ENCODE measurements at places on chromosomes 1 and 21.

DNA sequence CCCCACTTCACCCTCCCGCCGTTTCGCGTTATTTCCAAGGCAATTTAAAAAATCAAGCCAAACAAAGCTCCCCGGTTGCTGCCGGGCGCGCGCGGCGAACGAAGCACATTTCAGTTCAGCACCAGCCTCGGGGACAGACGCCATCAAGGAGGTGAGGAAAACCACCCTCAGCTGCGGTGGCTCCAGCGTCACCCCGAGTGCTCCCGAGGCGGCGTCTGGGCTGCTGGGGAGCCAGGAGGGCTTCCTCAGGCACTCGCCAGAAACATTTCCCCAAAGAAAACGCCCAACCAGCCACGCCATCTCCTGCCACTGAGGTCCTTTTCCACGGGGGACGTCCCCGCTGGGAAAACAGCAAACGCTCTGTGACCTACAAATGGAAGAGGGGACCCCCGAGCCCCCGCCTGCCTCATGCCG is 623 bp downstream of the GNG4 start:
- DNase-seq: no peak

GRCh38 chr1:177385760-177386698 is 215.3 kb downstream of the BRINP2 start:
- no peak for DNase-seq

GRCh38 chr1:42975561-42976225 is 17.0 kb upstream of the SLC2A1 start:
- DNase-seq: no peak

DNA sequence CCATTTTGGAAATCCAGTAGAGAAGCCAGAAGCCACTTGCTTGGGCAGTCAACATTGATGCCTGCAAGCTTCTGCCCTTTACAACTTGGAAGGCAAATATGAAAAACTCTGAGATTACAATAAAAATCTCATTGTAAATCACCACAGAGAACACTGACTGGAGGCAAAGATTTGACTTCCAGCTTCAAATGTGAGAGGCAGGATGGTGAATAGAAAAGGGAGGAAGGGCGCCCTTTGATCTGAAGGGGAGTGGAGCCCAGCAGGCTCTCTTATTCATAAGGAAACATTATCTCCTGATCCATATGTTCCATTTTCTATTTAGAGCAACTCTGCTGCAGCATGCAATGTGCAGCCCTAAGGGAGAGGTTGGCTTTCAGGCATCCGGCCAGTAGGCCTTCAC is 348.3 kb downstream of the AJAP1 start:
- DNase-seq: no peak

- no peak for DNase-seq
These were observed 4.7 kb upstream of the RSPH1 start for GRCh38 chr21:42500736-42501135.

DNA sequence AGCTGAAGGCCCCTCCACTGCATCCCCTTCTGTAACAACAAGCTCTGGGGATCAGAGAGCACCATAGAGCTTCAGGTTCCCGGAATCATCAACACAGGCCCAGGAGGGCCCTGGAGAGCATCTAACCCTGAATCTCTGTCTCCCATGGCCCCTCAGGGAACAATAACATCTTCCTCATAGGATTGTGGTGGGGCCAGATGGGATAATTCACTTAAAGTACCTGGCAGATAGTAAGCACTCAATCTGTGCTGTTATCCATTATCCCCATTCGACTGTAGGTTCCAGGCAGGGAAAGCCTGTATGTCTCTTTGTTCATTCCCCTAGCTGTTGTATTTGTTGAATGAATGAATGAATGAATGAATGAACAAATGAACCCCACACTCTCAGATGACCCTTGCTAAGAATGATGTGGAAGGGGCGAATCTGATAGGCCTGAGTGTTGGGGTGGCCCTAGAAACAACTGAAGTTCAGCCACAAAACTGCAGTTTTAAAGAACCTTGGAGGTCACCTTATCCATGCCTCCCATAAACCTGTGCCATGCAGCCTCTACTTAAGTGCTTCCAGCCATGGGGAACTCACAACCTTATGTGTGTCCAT is 14.5 kb downstream of the LAPTM5 start:
- no peak for DNase-seq

GRCh38 chr21:41770901-41771624 is 4.2 kb upstream of the RIPK4 start:
- DNase-seq: no peak

- no peak for DNase-seq
These were observed 7.9 kb downstream of the THBS3 start for GRCh38 chr1:155199792-155200191.

DNA sequence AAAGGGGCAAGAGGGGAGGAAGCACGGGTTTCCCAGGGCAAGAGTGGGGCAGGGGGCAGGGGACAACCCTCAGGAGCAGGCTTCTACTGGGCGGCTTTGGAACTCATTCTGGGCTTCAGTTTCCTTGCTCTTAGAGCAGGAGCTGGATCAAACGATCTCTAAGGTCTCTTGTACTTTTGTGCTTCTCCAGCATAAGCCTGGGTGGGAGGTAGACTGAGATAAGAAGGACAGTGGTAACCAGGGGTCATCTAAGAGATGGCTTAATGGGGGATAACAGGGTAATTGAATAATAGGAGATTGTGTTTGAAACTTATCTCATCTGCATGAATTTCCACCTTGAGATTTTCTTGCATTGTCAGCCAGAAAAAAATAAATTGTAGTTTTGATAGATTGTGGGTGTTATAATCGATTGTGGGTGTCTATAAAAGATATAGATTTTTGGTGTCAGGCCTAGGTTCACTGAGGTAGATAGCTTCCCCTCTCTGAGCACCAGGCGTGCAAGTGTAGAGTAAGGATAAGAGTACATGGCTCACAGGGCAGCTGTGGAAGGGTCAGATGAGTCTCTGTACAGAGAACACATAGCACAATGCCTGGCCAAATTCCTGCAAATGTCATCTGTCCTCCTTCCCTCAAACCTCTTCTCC is 68.0 kb downstream of the CD58 start:
- no peak for DNase-seq

DNA sequence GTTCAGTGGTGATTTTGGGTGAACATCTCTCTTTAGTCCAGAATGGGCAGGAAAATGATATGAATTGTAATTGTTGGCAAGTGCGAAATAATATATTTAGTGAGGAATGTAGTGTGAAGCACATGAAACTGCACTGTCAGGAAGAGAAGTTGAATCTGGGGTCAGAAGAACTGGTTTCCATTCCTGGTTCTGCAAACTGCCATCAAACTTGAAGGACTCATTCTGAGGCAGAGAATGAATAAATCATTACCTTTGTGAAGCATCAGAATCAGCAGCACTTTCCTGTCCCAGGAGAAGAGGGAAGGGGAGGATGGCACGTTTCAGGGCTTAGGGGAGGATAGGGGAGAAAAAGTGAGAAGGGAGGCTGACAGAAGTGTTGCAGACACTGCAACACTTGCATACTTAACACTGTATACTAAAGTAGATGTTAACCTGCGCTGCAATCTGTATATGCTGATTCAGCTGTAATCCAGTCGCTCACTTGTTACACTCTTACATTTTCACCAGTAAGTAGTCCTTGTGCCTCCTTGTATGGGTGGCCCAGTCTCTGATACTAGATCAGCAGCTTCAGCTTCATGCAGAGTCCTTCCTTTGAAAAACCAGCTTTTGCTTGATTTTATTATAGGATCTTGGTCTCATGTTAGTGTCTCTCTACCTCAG is 10.5 kb upstream of the RPTN start:
- DNase-seq: no peak

- no peak for DNase-seq
These were observed 52.3 kb downstream of the BCAR3 start for GRCh38 chr1:93629101-93630059.

- no peak for DNase-seq
These were observed 73.3 kb downstream of the CACNA1E start for GRCh38 chr1:181556631-181557030.

GRCh38 chr1:30514945-30515344 is 208.4 kb downstream of the MATN1 start:
- DNase-seq: no peak

- DNase-seq: no peak
These were observed 77.7 kb downstream of the CAPZB start for GRCh38 chr1:19407494-19408096.

DNA sequence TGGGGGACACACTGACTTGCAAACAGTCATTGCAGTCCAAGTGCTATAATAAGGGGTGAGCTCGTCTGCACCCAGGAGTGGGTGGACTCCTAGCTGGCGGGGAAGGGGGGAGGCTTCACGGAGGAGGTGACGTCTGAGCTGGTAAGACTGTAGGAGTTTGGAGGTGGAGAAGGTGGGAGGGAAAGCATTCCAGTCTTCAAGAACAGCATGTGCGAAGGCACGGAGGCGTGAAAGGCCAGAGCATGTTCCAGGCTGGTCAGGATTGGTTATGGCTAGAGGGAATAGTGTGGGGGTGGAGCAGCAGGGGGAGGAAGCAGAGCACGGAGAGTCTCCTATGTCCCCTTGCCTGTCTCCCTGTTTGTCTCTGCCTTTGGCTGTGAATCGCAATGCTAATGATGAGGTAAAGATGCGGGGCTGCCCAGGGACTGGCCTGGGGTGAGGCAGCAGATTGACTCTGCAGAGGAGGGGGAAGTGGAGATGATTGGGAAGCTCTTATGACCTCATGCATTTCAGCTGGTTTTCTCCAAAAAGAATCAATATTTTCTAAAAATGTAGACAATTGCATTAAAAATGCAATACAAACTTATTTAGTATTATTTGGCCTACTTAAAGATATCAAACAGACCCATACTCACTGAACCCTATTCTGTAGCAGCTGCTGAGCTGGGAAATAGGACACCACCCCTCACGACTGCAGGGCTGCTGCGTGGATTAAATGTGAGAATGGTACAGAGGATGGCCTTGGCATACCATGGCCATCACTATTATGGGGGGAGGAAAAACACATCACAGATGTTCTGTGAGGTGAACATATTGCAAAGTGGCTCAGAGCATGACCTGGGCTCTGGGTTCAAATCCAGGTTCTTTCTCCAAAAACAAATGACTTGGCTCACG is 2.6 kb upstream of the ZNF436 start:
- DNase-seq: no peak

DNA sequence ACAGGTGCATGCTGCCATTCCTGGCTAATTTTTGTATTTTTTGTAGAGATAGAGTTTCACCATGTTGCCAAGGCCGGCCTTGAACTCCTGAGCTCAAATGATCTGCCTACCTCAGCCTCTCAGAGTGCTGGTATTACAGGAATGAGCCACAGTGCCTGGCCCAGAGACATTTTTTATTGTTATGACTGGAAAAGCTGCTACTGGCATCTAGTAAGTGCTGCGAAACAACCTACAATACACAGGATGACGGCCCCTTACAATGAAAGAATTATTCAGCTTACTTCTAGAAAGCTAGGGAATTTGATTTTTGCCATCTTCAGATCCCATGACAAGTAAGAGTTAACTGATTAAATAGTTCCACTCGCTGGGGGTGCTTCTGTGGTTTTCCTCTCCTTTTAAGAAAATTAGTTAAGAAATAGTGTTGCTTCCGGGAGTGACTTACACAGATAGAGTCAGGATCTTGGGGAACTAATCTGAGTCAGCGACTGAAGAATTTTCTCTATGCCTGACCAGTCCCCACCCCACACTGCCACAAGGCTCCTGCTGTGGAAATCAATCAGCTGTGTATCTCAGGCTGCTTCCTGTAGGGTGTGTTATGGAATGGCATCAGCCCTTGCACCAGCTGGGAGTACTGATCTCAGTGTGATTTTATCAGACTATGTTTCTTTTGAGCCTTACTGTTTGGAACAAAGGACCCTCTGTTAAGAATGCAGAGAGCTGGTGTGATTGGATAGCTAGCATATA is 93.0 kb upstream of the BMP8A start:
- DNase-seq: peak; percentile 50

DNA sequence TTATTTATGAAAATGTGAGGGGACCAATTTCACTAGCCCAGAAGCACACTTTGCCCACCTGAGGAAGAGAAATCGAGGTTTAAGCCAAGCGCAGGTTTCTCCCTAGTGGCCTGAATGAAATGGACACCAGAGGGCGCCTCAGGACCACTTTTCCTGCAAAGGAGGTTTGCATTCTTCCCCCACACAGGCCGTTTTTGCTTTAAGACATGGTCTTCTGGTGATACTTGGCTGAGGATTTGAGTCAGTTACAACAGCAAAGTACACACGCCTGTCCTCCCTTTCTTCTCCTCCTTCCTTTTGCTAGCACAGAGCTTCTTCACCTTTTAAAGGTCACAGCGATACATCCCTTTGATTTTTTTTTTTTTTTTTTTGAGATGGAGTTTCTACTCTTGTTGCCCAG is 5.4 kb downstream of the PLA2G2E start:
- peak; percentile 46 for DNase-seq

GRCh38 chr1:228471762-228472398 is 15.3 kb upstream of the RNF187 start:
- no peak for DNase-seq

DNA sequence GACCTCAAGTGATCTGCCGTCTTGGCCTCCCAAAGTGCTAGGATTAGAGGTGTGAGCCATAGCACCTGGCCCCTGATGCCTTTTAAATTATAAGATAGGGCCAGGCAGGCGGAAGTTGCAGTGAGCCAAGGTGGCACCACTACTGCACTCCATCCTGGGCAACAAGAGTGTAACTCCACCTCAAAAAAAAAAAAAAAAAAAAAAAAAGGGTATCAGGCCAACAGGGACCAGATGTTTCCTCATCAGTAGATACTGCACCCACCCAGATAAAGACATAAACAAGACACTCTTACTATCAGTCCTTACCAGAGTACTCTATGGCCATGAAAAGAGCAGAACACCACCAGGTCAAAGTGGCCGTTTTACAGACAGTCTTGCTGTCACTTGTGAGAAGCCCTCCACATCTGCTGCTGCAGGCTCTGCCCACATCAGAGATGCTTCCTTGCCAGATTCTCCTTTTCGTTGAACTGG is 3.3 kb downstream of the C21orf58 start:
- DNase-seq: no peak

- no peak for DNase-seq
These were observed 496.5 kb upstream of the ADGRL2 start for GRCh38 chr1:81304187-81304586.

- no peak for DNase-seq
These were observed 217.0 kb upstream of the FAM78B start for GRCh38 chr1:166383635-166384346.

GRCh38 chr1:54764922-54765561 is 719 bp upstream of the PARS2 start:
- DNase-seq: no peak

- DNase-seq: no peak
These were observed 5.0 kb upstream of the PDC start for GRCh38 chr1:186465946-186466345.

DNA sequence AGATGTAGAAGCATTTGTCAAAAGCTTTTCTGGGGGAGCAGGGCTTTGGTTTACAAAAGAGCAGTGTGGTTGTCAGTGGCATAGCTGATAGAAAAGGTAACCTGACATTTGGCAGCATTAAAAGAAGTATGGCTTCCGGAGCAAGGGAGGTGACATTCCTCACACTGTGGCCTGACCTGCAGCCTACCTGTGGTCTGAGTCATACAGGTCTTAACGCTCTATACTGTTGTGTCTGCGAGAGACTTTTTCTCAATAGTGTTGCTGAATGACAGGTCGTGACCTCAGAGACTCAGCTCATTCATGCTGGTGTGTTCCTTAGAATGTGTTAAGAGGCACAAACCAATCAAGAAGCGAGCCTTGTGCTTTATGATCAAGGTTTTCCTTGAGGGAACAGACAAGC is 19.3 kb downstream of the PHGDH start:
- DNase-seq: no peak

GRCh38 chr1:109184687-109185086 is 29.0 kb upstream of the SARS1 start:
- DNase-seq: no peak

GRCh38 chr1:162193221-162193620 is 123.7 kb downstream of the NOS1AP start:
- no peak for DNase-seq

- no peak for DNase-seq
These were observed 157.2 kb downstream of the ST6GALNAC5 start for GRCh38 chr1:77024500-77024899.

- no peak for DNase-seq
These were observed 30.0 kb downstream of the PRRC2C start for GRCh38 chr1:171515299-171515698.
